ENCODE measurements at places on chromosomes 1 and 21.

DNA sequence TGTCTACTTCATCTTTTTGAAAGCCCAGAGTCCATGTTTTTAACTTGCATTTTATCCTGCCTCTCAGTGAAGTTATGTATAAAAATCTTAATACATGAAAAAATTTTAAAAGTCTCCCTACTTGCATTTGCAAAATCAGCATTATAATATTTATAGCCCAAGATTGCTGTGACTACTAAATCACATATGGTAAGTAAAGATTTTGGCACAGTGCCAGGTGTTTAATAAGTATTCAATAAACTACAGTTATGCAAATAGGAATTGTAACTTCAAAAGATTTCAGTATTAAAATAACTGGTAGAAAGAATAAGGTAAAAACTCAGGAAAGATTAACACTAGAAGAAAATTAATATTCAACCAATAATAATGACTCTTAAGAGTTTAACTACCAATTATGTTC, 641.7 kb downstream of the LRRIQ3 start:
- DNase-seq, result no peak

GRCh38 chr1:87091425-87091824, 177.0 kb downstream of the HS2ST1 start:
- no peak for DNase-seq

GRCh38 chr21:25818121-25818520, 83.3 kb downstream of the GABPA start:
- no peak for DNase-seq

- DNase-seq, result no peak
These were observed 89.9 kb downstream of the CD247 start for GRCh38 chr1:167428395-167428794.

DNA sequence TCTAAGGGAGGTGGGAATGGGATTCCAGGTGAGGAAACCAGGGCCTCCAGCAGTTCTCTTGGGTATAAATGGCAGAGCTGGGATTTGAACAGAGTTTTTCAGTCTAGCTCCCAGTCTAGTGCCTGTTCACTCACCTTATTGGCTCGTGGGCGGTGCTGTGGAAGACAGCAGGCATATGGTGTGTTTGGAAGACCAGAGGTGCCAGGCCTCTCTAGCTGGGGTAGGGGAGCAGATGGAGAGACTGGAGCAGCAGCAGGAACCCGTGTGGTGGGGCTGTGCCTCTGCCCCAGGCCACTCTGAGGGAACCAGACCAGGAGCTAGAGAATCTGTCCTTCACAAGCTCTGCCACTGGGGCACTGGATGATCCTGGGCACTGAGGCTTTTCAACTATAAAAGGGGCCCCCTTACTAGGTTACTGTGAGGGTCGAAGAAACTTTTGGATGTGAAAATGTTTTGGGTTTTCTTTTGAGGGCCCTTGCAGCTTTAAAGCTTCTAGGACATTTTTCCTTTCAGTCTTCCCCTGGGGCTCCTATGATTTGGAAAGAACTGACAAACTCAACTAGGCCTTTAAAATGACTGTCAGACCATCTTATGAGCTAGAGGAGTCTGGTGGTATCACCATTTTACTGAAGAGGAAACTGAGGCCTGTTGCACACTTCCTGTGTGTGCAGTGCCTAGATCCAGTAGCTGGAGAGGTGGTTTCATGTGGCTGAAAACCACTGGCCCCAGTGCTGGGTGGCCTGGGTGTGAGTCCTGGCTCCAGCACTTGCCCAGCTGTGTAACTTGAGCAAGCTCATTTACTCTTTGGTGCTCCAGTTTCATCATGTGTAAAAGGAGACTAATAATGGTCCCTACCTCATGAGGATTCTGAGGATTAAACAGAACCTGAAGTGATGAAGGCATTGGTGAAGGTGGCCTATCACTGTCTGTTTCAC, 6.1 kb downstream of the DMRTB1 start:
- DNase-seq, result no peak

- no peak for DNase-seq
These were observed 301 bp upstream of the NUDT17 start for GRCh38 chr1:145845144-145845513.

DNA sequence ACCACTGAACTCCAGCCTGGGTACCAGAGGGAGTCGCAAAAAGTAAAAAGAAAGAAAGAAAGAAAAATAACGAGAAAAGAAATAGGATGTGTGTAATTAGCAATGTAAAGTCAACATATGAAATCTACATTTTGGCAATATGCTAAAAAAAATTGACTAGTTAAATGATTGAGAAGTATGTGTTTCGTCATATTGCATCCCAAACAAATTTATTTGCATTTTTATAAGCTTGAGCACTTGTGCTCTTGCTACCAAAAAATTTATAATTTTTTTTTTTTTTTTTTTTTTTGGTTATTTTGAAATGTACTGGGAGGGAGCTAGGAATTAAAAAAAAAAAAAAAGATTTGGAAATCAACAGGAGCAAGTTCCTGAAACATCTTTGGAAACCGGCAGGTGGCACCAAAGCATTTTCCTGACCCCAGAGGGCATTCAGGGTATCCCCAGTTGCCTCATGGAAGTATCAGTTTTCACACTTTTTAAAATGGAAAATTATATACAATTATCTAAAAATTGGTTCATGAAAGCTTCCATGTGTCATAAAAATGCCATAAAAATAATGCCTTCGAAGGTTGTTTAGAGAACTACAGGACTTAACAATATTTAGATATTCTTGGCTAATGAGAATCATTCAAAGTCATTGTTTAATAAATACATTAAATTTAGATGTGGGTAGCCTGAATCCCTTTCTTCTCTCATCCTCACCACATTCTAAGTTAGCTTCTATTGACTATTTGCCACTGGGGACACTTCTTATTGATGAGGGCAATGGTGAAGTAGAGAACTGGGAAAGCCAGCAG, 4.8 kb upstream of the HEATR1 start:
- peak; percentile 18 for DNase-seq

GRCh38 chr1:13950637-13951036, 250.6 kb downstream of the PRDM2 start:
- no peak for DNase-seq

GRCh38 chr21:43971201-43971991, 40.7 kb upstream of the TRAPPC10 start:
- no peak for DNase-seq

DNA sequence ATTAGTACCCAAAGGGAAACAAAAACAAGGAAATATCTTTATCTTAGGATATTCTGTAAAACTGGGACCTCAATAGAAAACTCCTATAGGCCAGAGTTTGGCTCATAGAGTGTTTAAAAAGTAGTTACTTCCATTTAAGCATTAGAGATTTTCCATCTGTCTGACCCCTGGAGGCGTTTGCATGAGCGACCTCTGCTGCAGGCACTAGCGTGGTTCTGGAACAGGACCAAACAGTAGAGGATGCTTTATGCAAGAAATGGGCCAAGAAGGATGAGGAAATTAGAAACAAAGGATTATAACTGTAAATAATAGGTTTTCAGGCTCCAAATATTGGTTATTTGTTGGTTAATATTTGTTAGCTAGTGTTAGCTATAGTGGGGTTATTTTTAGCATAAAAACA, 5.7 kb downstream of the ZBTB40 start:
- DNase-seq, result no peak

- no peak for DNase-seq
These were observed 14.7 kb downstream of the CR1L start for GRCh38 chr1:207659545-207660153.

Measured in CD4-positive, alpha-beta T cell treated with Interleukin-6 for 4 hours (primary cell).